WTC11 (cell line): ENCODE measurements at places on chromosomes 13 and 19. TPM values are rescaled to one million over a fixed set of nuclear protein-coding genes. Genes with fewer than 3 reads are reported as not detected.

- peaks cover 9% of the 10 kb centered on the region for H3K27me3 ChIP-seq
- DNase-seq, result no peak
- H3K4me3 ChIP-seq, result no peak overlapping the region
- H3K4me1 ChIP-seq, result peaks cover 31% of the 10 kb centered on the region
- H3K27ac ChIP-seq, result no peak overlapping the region
These were observed 195.4 kb downstream of the LACC1 start for GRCh38 chr13:44075113-44075512.

GRCh38 chr13:24921881-24922280, 157.9 kb downstream of the RNF17 start:
- DNase-seq, result no peak
- H3K4me3 ChIP-seq, result peak overlapping the region; percentile 95
- H3K27me3 ChIP-seq, result no peaks in the 10 kb centered on the region
- H3K36me3 ChIP-seq, result no peaks in the 10 kb centered on the region

DNA sequence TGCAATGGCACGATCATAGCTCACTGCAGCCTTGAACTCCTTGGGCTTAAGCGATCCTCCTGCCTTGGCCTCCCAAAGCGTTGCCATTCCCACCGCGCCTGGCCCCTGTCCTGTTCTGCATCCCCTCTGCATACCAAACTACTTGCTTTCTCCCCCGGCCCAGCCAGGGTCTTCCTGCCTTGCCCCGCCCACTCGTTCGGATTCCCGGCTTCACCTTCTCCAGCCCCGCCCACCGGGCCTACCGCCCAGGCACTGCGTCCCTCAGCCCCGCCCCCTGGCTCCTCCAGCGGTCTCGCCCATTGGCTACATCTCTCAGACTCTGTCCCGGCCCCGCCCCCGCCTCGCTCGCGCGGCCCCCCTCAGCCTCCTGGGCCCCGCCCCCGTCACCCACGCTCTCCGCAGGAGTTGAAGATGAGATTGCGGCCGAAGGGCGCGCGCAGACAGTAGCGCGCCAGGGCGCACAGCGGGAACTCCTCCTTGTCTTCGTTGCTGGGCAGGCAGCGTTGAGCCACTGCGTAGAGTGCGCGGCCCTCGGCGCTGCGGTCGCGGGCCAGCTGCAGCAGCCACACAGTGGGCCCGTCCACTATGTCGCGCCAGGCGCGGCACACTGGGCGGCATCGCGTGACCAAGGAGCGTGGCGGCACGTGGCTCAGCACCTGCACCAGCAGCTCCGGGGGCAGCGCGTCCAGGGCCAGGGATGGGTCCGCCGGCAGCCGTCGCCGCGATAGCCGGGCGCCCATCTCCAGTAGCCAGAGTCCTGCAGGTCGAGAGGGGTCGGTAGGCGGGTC, 19.0 kb downstream of the MRPS12 start:
- H3K4me3 ChIP-seq, result peak overlapping the region; percentile 74
- H3K27me3 ChIP-seq, result peaks cover 6% of the 10 kb centered on the region
- peak overlapping the region; percentile 14 for H3K27ac ChIP-seq
- peak; percentile 100 for DNase-seq
- H3K4me1 ChIP-seq, result peaks cover 11% of the 10 kb centered on the region

DNA sequence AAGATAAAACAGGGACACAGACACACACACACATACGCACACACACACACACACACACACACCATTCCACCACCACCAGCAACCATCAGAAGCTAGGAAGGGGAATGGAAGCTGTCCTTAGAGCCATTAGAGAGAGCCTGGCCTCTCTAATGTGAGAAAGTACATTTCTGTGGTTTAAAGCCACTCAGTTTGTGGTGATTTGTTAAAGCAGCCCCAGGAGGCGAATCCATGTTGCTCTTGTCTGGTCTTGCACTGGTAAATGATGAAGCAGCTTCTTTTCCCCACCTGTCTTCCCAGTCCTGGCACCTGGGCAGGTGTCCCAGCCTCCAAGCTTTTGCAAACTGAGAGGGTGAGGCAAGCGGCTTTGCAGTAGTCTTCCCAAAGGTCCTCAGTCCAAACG, 118.9 kb upstream of the KL start:
- H3K27me3 ChIP-seq, result no peaks in the 10 kb centered on the region
- H3K4me3 ChIP-seq, result no peak overlapping the region
- no peaks in the 10 kb centered on the region for H3K4me1 ChIP-seq

GRCh38 chr13:103002279-103002678, 63.9 kb downstream of the SLC10A2 start:
- no peak for DNase-seq
- no peaks in the 10 kb centered on the region; the same call in 1 of the 2 replicates for H3K27me3 ChIP-seq
- no peaks in the 10 kb centered on the region for H3K4me1 ChIP-seq
- H3K36me3 ChIP-seq, result no peaks in the 10 kb centered on the region
- no peak overlapping the region for H3K27ac ChIP-seq

- no peak overlapping the region for H3K4me3 ChIP-seq
- H3K4me1 ChIP-seq, result no peaks in the 10 kb centered on the region
- peak; percentile 62 for DNase-seq
- H3K27ac ChIP-seq, result peak overlapping the region; percentile 83
These were observed 35.5 kb downstream of the DOT1L start for GRCh38 chr19:2199215-2199614.

- no peak overlapping the region for H3K4me3 ChIP-seq
- H3K36me3 ChIP-seq, result no peaks in the 10 kb centered on the region
- H3K27ac ChIP-seq, result no peak overlapping the region
These were observed 146.0 kb downstream of the NDFIP2 start for GRCh38 chr13:79626924-79627323.

GRCh38 chr13:98954313-98954712, 23.6 kb downstream of the DOCK9 start:
- no peaks in the 10 kb centered on the region for H3K27me3 ChIP-seq
- no peaks in the 10 kb centered on the region for H3K36me3 ChIP-seq
- no peak for DNase-seq

- peak overlapping the region; percentile 63 for H3K4me3 ChIP-seq
- H3K36me3 ChIP-seq, result no peaks in the 10 kb centered on the region
- no peak overlapping the region; the same call in 1 of the 2 replicates for H3K27ac ChIP-seq
- H3K27me3 ChIP-seq, result no peaks in the 10 kb centered on the region
- peaks cover 11% of the 10 kb centered on the region for H3K4me1 ChIP-seq
- peak; percentile 87 for DNase-seq
These were observed 43.1 kb downstream of the CEBPG start for GRCh38 chr19:33416307-33417215.

GRCh38 chr13:98591721-98592361, 14.9 kb upstream of the STK24 start:
- H3K27me3 ChIP-seq, result no peaks in the 10 kb centered on the region
- H3K4me1 ChIP-seq, result no peaks in the 10 kb centered on the region
- H3K36me3 ChIP-seq, result no peaks in the 10 kb centered on the region
- DNase-seq, result no peak
- no peak overlapping the region for H3K27ac ChIP-seq
- no peak overlapping the region for H3K4me3 ChIP-seq

DNA sequence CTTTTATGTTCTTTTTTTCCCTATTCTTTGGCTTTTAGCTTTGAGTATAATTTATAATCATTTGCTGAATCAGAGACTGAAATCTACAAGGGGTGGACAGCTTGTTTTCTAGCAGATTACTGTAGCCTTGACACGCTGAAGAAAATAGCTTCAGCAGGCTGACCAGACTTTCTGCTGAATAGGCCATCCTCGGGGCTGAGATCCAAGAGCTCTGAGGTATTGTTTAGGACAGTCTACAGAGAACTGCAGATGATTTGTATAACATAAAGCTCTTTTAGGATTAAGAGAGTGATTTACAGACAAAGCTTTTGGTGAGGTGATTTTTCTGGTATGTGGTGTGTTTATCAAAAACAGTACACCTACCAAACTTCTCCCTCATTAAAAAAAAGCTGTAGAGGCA, 16.8 kb downstream of the POLR1D start:
- H3K27ac ChIP-seq, result no peak overlapping the region
- H3K27me3 ChIP-seq, result no peaks in the 10 kb centered on the region
- H3K4me1 ChIP-seq, result peaks cover 3% of the 10 kb centered on the region; the same call in 1 of the 2 replicates
- H3K4me3 ChIP-seq, result no peak overlapping the region

GRCh38 chr19:39246951-39247669, 1.5 kb downstream of the IFNL4 start:
- peaks cover 65% of the 10 kb centered on the region for H3K27me3 ChIP-seq
- no peaks in the 10 kb centered on the region for H3K4me1 ChIP-seq

GRCh38 chr13:76799696-76800095, 86.5 kb downstream of the KCTD12 start:
- no peak for DNase-seq
- no peak overlapping the region for H3K4me3 ChIP-seq
- H3K27ac ChIP-seq, result no peak overlapping the region
- H3K36me3 ChIP-seq, result no peaks in the 10 kb centered on the region
- H3K27me3 ChIP-seq, result no peaks in the 10 kb centered on the region
- H3K4me1 ChIP-seq, result no peaks in the 10 kb centered on the region

- no peak overlapping the region for H3K27ac ChIP-seq
- DNase-seq, result no peak
- H3K36me3 ChIP-seq, result peaks cover 14% of the 10 kb centered on the region; the same call in 1 of the 2 replicates
- H3K4me3 ChIP-seq, result no peak overlapping the region
- H3K4me1 ChIP-seq, result peaks cover 31% of the 10 kb centered on the region
These were observed 45.0 kb upstream of the RNF113B start for GRCh38 chr13:98222081-98222554.

- no peaks in the 10 kb centered on the region for H3K4me1 ChIP-seq
- DNase-seq, result no peak
- peaks cover 15% of the 10 kb centered on the region for H3K27me3 ChIP-seq
- no peak overlapping the region for H3K4me3 ChIP-seq
- peaks cover 71% of the 10 kb centered on the region for H3K36me3 ChIP-seq
These were observed 55.1 kb upstream of the ZNF43 start for GRCh38 chr19:21891086-21891485.

- H3K4me1 ChIP-seq, result no peaks in the 10 kb centered on the region
- no peaks in the 10 kb centered on the region for H3K36me3 ChIP-seq
- no peak for DNase-seq
These were observed 16.1 kb upstream of the RASA3 start for GRCh38 chr13:114148521-114148855.

DNA sequence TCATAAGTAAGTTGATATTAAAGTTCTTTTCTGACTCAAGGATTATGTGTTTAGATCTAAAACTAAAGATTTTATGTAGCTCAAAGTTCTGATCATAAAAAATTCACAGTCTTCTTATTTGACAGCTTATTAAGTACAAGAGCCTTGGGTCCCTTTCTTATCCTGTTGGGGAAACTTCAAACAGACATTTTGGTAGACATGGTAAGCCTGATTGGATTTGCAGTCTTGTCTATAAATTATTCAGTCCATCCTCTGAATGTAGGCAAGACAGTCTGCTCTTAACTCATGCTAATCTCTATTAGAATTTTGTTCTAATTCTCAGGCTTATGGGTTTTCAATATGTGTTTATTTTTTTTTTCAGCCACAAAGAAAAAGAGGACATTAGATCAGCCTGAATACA, 1718.7 kb upstream of the SLC10A2 start:
- no peak overlapping the region for H3K4me3 ChIP-seq
- no peak overlapping the region for H3K27ac ChIP-seq
- no peak for DNase-seq
- peaks cover 5% of the 10 kb centered on the region; the same call in 1 of the 2 replicates for H3K36me3 ChIP-seq

UQCRFS1 gene
- total RNA-seq, result 55.1 to 58.2 TPM (median 55.5 TPM) in 3 replicates

AMER2 gene
- 0.18 to 0.48 TPM (median 0.27 TPM) in 3 replicates for total RNA-seq

GNG7 gene
- total RNA-seq, result 9.6 to 14.3 TPM (median 13.2 TPM) in 3 replicates

RASGRP4 gene
- total RNA-seq, result 2.5 to 4.1 TPM (median 3.4 TPM) in 3 replicates

THSD8 gene
- total RNA-seq, result 30.1 to 50.2 TPM (median 47.0 TPM) in 3 replicates

CNMD gene
- total RNA-seq, result 65.5 to 95.1 TPM (median 65.6 TPM) in 3 replicates

CEACAM5 gene
- total RNA-seq, result 0.23 to 1.3 TPM (median 0.46 TPM) in 3 replicates

TUBA3C gene
- total RNA-seq, result not detected in 3 replicates

MBOAT7 gene
- 109 to 126 TPM (median 113 TPM) in 3 replicates for total RNA-seq
